ENCODE measurements at places on chromosomes 2 and 18.

DNA sequence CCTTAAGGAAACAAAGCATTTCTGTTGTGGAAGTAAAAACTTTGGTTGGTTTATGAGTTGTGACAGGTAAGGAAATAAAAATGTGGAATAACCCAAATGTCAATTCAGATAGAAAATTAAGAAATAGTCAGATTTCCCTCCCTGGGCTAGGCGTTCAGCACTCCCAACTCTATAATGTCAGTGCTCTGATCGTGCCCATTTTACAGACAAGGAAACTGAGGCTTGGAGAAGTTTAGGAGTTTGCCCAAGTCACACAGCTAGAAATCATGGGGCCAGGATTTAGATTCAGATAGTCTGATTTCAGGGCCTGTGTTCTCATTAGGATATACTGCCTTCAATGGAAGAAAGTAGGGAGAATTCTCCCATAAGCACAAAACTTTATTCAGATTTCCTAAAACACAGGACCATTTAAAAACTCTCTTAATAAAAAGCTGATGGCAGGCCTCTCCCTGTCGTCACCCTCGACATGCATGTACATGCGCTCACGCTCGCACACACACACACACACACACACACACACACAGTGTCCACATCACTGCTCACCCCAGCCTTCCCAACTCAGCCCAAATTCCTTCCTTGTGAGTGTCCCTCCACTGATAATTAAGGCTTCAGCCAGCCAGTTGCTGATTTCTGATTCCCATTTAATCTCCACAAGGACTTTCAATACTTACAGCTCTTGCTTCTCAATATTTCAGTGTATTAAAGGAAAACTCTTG is 49.1 kb upstream of the SLC14A2 start:
- no peak for DNase-seq

DNA sequence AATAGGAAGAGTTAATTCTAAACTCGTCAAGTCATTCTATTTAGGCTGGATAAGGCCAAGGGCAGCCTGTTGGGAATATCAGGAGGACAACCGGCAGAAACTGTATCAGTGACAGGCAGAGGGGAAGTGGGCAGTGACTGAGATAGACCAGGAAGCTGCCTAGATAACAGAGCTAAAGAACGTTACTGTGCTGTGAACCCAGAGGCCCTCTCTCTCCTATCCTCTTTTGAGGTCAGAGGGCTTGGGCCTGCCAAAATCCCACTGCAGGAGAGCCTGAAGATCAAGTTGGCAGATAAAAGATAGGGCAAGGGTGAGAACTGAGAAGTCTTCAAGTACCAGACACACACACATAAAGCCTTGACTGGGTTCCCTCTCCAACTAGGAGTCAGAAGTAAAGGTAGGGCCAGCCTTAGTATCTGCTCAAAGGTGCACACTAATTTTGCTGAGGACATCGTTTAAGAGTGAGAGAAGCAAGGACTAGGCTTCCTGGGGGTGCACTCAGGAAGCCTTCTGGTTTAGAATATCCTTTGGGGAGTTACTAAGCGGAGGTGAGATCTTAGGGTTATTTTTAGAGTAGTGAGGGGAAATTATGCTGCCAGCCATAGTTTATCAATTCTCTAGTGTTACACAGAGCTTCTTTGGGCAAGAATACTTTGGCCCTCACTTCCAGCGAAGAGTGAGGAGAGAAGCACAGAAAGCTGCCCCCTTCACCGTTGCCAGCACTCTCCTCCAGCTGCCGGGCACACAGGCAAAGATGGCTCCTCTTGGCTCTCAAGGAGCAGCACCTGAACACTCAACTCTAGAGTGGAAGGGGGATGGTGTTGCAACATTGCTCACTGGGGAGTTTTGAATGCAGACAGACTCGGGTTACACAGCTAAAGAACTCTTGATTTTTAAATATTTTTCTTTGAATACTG is 9.8 kb downstream of the CAVIN2 start:
- DNase-seq = peak; percentile 65

- no peak for DNase-seq
These were observed 21.8 kb upstream of the USP40 start for GRCh38 chr2:233588400-233588799.

DNA sequence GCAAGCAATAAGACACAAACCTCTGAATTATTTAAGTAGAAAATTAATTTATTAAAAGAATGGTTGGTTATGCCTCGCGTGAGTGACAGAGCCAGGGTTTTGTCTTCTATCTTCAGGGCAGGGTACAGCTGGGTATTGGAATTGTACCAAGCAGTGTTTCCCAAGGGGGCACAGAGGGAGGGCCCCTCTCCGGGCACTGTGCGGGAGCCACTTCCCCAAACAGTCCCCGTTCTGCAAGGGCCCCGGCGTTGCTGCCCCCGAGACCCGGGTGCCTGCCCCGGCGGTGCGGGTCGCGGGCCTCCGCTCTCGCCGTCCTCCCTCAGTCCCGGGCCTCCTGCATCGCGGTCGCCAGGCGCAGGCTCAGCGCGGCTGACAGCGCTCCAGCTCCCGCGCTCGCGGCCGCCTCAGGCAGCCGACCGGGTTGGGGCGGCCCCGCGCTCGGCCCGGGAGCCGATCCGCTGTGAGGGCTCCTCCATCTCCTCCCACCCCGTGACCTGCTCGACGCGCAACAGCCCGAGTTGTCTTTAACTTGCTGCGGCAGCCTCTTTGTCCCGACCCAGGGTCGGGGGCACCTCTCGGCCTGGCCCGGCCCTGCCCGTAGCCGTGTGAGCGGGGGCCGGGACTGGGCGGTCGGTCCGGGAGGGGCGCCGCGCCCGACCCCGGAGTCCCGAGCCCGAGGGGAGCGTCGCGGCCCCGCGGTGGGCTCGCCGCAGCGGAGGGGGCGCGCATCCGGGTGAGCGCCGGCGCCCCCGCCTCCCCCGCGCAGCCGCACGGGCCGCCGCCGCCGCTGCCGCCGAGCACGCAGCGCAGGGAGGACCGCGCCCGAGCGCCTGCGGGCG is 620 bp upstream of the GALNT1 start:
- peak; percentile 84 for DNase-seq

- no peak for DNase-seq
These were observed 7.6 kb upstream of the PRSS56 start for GRCh38 chr2:232512602-232513001.

GRCh38 chr2:236942554-236942953 is 143.1 kb upstream of the COPS8 start:
- DNase-seq = no peak

DNA sequence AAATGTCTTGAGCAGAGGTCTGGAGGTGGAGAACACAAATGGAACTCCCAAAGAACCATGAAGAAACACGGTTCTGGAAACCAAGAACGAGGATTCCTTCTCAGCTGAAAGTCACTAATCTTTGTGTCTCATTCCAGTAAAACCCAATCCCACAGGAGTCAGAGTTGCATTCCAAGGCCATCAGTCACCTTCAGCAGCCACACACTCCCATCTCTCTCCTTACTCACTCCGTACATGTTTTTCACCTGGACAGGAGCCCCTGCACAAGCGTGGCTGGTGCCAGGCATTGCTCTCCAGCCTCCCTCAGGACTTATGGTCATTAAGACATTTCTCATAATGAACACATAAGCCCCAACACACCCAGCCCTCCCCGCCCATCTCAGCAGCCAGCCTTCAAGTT is 175.4 kb upstream of the SIX2 start:
- DNase-seq = no peak

- no peak for DNase-seq
These were observed 5.0 kb upstream of the SCLY start for GRCh38 chr2:238055841-238056240.

DNA sequence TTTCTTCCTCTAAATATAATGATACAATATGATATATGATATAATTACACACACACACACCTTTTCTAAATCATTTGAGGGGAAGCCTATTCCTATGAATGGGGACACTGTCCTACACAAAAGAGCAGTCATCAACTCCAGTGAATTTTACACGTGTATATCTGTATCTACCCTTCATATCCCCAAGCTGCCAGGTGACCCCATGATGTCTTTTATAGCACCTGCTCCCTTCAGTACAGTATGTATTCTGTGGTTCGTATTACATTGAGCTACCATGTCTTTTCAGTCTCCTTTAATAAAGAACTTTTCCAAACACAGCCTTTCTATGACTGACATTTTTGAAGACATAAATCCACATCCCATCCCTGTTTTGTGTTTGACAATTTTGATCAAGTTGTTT is 19.0 kb downstream of the TBC1D8 start:
- no peak for DNase-seq

- DNase-seq = no peak
These were observed 97.1 kb upstream of the FAM98A start for GRCh38 chr2:33696234-33696633.

DNA sequence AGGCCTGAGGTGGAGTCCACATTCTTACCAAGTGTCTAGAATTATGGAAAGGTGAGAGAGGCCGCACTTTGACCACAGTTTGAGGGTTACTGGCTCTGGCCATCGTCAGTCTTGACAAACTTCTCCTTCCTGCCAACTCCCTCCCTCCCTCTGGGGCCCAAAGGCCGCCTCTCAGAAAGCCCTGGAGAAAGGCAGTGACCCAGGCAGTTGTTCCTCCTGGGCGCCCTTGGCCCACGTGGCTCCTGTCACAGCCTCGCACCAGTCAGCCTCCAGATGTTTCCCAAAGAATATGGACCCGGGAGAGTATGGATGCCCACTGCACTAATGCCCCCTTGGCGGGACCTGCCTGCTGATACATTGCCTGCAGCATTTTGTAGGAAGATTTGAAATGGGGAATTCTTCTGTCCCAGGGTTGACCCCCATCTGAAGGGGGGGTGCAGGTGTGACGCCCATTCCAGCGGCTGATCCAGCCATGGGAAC is 61.7 kb downstream of the ASB1 start:
- DNase-seq = no peak

DNA sequence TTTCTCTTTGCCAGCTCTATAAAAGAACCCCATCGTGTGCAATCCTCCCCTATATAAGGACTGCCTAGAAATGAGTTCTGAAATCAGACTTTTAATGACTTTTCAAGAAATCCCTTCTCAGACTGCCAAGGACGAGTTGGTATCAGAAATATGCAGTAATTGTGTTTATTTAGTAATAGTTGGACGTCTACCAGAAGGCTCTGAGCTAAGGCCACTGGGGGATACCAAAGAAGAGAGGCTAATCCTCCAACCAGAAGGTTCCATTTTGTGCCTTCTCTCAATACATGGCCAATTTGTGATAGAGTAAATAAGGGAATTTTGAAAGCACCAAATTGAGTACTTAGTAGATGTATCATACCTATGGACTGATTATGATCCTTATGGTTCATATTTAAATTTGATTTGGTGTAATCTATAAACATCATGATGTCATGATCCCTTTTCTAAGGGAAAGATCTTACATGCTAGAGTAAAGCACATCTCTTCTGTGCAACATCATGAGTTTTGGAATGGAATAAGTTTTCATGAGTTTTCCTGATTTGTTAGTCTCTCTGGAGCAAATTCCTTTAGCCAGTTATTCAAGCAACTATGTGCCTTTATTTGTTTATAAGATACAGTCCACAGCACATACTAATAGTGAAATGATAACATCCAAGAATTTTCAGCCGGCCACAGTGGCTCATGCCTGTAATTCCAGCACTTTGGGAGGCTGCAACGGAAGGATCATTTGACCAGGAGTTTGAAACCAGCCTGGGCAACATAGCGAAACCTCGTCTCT is 82.2 kb upstream of the LTBP1 start:
- no peak for DNase-seq

DNA sequence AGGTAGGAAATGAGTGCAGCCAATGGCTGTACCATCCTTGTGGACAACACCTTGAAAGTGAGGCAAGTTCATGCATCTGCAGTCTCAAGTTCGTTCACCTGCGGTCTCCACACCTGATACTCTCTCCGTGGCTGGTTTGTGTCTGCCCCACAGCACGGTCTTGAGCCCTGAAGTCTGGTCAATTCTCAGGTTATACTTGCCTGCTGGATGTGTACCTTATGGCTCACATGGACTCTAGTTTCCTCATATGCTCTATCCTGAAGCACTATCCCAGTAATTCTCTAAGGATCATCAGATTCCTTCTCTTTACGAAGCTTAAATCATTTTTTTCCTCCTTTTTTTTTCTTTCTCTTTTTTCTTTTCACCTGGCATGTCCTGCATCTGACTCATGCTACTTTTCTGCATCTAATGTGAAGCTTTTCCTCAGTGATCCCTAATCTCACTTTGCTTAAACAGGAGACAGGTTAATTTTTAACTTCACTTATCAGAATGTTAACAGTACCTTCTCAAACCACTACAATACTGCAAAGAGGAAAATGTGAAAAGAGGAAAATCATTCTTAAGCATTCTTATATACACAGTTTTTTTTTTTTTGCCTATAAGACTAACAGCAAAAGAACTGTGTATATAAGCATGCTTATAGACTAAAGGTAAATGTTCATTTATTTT is 511.2 kb downstream of the SOX11 start:
- no peak for DNase-seq

- DNase-seq = no peak
These were observed 667.2 kb downstream of the ZEB2 start for GRCh38 chr2:143852759-143853158.

- no peak for DNase-seq
These were observed 127.9 kb upstream of the PGAP1 start for GRCh38 chr2:197054437-197054836.

GRCh38 chr2:177554365-177554764 is 161.8 kb downstream of the AGPS start:
- no peak for DNase-seq

Data from upper lobe of right lung (tissue), 1 donor.